Colonic mucosa (tissue), 4 donors: ENCODE measurements at places on chromosomes 6 and 20.
A peak's percentile ranks its signal among the peaks of the same experiment; 100 is the strongest.

DNA sequence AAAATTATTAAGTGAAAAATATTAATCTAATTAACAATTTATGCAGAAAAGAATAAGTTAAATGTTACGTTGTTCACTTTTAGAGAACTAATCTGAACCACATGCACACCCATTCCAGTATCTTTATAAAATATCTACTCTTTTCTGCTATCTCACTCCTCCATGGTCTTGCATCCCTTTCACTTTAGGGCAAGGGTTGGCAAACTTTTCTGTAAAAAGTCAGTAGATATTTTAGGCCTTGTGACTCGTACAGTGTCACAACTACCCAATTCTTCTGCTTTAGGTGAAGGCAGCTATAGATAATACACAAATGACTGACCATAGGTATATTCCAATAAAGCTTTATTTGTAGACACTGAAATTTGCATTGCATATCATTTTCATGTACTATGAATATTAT is 39.7 kb upstream of the SUPT3H start:
- no peak for DNase-seq

DNA sequence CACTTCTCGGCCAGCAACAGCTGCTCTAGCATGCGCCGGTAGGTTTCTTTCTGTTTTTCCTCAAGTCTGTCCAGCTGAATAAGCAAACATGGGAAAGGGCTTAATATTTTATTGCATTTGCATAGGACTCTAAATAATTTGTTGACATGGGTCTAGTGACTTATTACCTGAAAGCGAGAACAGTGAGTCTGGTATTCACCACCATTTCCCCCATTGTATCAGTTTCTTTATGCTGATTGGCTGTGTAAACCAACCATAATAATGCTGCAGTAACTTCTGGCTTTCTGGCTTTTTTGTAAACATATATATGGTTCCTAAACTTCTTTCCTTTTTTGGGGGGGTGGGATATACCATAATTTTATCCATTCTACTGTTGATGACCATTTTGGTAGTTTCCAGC is 69.1 kb upstream of the TMEM30A start:
- no peak for DNase-seq

- no peak for DNase-seq
These were observed 29.8 kb upstream of the CCN2 start for GRCh38 chr6:131980791-131981623.

DNA sequence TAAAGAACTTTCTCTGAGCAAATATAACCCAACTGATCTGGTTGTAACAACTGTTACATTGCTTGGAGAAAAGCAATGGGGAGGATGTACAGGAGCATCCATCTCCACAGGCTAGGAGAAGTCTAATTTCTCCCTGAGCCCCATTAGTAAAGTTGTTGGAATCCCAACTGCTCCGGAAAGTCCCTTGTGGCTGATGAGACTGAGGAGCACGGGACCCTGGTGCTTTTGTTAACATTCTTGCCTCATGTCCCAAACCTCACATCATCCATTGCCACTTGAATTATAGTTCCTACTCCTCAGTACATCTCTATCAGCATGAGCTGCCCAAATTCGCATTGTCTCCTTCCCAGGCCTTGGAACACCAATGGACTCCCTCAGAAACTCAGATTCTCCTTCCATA is 260.6 kb upstream of the BMP2 start:
- DNase-seq = no peak

DNA sequence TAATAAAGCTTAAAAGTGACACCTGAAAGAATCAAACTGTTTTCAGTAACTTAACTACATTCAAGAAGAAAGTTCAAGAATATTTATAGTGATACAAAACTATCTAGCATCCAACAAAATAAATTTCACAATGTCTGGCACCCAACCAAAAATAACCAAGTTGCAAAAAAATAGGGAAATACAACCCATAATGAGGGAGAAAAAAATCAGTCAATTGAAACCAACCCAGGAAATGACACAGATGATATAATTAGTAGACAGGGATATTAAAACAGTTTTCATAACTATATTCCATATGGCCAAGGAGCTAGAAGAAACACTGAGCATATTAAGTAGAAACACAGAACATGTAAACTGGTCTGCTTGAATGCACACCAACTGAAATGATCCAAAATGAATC is 120.2 kb upstream of the BEND3 start:
- no peak for DNase-seq

GRCh38 chr6:36688063-36688738 is 9.4 kb upstream of the RAB44 start:
- DNase-seq = no peak

DNA sequence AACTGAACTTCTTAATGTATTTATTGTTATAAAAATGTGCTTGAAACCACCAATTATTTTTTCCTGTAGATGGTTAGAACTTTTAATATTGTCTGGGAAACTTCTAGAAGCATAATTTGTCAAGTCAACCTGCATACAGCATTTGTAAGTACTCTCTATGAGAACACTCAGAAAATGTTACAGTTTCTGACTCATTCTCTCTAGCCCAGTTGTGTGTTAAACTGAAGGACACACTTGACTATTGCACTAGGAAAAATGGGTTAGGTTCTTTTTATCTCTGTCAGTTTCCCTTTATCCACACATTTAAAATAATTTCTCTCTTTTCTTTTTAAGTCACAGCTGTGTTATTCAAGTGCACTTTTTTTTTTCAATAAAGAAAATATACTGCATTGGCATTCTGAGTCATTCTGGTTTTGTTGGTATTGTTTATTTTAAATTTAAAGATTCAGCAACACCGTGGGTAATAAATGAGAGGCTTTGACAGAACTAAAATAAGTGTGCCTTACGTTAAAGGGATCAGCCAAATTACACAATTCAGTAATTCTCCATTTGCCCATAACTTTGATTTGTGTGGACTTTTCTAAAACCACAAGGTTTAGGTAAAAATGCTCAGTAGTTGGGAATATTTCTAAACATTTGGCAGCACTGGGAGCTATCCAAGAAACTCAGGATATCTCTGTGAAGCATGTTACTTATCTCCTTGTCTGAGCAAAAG is 50.7 kb downstream of the OPN5 start:
- no peak for DNase-seq

DNA sequence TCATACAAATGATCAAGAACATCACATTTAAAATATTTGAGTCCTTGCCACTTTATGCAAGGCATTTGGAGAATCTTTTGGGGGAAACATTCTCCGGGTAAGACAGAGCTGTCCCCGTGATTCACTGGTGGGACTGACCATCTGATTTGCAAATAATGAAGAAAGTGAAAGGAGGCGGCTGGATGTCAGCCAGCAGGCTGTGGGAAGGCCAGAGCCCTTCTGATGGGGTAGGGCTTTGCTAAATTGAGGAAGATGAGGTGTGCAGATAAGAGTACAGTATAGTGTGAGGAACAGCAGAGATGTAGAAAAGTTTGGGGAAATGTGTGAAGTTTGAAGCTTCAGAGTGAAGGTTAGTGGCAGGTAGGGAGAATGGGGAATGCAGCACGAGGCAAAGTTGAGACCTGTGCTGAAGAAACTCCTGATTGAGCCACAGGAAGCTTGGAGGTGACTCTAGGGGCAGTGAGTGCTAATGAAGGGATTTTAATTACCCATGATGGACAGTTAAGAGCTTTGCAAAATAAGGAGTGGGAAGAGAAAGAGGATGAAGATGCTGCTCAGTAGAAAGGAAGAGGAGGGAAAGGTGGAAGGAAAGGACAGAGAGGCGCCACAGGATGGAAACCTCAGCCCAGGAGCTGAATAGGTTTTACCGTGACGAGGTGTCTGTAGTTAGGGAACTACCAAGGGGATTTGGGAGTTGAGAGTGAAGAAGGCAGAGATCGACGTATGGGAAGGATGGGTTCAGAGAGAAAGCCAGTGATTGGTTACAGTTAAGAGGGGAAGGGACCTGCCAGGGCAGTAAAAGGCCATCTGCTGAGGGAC is 68.7 kb downstream of the SNX9 start:
- no peak for DNase-seq

- peak; percentile 29 for DNase-seq
These were observed 166.8 kb downstream of the DST start for GRCh38 chr6:56475736-56476457.

- DNase-seq = no peak
These were observed 43.3 kb downstream of the GTF2H5 start for GRCh38 chr6:158211273-158212055.

GRCh38 chr6:35569011-35569461 is 56.3 kb upstream of the TULP1 start:
- DNase-seq = peak; percentile 39

GRCh38 chr20:18971574-18971973 is 158.0 kb downstream of the SCP2D1 start:
- DNase-seq = no peak

GRCh38 chr6:112626468-112627082 is 279.4 kb downstream of the RFPL4B start:
- no peak for DNase-seq

- DNase-seq = no peak
These were observed 5.2 kb downstream of the BICRAL start for GRCh38 chr6:42787063-42787472.

DNA sequence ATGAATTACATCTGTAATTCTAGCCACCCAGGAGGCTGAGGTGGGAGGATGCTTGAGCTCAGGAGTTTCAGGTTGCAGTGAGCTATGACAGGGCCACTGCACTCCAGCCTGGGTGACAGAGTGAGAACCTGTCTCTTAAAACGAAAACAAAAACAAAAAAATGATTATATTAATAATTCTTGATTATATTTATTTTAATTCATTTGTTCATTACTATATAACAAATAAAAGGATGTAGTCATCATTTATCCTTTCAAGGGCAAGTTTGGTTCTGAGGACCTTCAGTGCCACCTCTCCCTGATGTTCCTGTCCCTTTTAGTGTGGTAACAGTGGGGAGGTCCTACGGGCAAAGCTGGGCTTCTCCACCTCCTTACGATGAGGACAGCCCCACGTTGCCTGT is 167.1 kb upstream of the SCGN start:
- no peak for DNase-seq

- DNase-seq = no peak
These were observed 105.3 kb upstream of the SLC22A16 start for GRCh38 chr6:110581679-110582078.

DNA sequence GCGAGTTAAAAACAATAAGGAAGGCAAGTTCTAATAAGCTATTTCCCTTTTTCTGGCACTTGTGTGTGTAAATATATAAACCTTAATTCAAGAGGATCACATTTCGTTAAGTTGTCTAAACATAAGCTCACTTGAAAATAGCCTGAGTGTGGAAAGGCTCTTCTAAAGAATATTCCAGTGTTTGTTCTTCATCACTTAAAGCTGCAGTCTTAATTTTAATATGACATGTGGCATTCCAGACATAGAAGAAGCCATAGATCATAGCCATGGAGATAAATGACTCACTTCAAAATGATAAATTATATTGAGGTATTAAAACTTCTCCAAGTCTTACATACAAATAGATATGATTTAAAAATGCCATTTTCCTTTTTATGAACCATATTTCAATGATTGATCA is 42.1 kb downstream of the IYD start:
- DNase-seq = no peak

GRCh38 chr6:2410656-2411380 is 165.4 kb upstream of the GMDS start:
- DNase-seq = no peak

DNA sequence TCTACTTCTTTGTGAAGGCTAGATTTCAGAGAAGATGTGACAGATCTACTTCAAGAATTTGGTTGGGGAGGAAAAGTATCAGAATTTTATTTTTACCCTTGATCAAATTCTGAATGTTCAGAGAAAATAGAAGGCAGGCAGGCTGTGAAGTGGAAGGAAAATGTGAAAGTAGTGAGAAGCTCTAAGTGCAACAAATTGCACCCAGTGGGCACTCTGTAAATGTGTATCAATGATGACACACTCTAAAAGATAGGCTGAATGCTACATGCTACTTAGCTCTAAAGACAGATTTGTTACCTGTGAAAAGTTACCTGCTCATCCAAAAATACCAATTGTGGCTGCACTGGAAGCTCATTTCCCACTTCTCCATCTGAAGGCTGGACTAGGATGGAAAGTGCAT is 438.6 kb downstream of the PKHD1 start:
- DNase-seq = no peak

DNA sequence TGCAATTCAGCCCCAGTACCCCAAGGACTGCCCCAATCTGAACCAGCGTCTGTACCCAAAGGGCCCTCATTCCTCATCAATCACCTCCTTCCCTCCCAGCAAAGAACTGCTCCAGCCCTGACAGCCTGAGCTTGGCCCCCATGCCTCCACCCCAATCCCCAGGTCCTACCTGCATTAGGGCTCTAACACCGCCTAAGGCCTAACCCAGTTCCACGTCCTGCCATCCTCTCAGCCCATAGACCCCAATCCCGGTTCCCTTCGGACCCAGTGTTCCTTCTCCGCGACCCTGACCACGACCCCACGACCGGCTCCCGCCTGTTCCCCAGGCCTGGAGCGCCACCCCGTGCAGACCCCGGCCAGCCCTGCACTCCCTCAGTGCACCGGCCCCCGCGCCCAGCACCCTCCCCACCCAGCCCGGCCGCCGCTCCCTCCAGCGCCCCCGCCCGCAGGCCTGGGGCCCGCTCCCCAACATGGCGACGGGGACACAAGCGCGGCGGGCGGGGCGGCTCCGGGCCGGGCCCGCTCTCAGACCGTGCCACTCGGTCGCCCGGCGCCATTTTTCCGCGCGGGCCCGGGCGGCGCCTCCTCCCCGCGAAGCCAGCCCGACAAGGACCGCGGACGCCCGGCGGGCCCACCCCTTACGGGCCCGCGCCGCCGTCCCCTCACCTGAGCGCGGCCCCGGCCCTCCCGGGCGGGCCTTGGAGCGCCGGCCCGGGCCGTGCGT is 483 bp downstream of the NCOA6 start:
- peak; percentile 56 for DNase-seq

GRCh38 chr20:58131551-58132142 is 96.8 kb downstream of the ANKRD60 start:
- DNase-seq = no peak

DNA sequence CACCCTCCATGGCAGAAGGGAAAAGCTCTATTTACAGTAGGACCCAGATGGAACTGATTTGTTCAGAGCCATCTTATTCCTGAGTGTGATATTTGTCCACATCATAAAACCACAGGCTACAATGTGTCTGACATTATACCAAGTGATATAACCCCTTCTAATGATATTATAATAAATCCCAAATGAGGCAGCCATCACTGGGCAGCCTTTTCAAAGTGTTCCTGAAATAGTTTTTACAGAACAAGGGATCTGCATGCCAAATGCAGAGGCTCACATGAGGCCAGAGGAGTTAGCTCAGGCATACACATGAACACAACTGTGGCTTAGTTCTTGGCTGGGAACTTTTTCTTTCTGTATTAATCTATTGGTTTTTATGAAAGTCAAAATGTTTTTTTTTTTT is 207.7 kb downstream of the MAFB start:
- no peak for DNase-seq

GRCh38 chr20:52420805-52421204 is 229.2 kb upstream of the ZFP64 start:
- no peak for DNase-seq

- DNase-seq = no peak
These were observed 252.7 kb downstream of the KHDC1L start for GRCh38 chr6:72972579-72972978.
